NCI-H1930 (cell line): ENCODE measurements at places on chromosomes 12 and 14.

DNA sequence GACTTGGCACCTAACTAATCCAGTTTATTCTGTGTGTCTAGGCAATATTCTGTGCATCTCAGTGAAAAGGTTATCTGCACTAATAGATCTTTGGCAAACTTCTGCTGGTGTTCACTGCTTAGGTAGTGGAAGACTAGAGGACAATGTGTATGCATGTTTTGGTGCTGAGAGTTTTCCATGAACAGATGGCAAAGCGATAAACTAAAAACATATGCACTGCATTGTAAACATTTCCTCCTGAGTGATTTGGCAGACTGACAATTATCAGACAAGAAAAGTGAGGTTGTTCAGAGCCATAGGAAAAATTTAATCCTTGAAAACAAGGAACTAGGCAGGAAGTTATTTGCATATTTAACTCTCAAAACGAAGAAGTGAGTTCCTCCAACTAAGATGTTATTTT, 400.4 kb downstream of the ATP23 start:
- DNase-seq: no peak

DNA sequence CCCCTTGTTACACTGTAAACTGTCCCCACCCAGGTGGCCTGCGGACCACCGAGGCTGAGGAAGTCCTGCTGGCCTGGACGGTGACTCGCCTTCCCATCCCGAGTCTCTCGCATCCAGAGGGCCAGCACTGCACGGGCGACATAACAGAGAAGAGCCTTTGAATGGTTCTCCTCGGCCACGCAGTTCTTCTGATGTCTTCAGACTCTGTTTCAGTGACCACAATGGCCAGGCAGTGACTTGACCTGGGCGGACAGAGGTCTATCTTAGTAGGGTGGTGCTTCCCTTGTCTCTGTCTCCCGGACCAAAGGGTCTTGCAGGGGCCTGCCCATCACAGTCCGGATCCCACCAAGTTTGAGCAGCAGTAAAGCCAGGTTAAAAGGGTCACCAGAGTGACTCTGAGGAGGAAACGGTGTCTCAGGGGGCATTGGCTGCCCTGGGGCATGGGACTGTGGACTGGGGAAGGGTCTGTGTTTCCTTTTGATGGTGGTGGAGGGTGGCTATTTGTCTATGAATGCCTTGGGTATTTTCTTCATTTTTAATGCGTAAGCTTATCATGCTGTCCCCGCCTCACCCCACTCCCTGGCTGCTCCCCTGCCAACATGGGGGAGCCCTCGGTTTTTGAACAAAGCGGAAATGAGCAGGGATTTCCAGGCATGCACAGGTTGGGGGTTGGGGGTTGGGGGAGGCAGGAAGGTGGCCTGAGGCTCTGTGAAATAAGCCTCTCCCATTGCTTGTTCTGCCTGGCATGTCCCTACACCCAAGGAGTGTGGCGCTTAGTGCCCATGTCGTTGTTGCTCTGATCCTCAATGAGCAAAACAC, 10.3 kb downstream of the KRT85 start:
- no peak for DNase-seq

DNA sequence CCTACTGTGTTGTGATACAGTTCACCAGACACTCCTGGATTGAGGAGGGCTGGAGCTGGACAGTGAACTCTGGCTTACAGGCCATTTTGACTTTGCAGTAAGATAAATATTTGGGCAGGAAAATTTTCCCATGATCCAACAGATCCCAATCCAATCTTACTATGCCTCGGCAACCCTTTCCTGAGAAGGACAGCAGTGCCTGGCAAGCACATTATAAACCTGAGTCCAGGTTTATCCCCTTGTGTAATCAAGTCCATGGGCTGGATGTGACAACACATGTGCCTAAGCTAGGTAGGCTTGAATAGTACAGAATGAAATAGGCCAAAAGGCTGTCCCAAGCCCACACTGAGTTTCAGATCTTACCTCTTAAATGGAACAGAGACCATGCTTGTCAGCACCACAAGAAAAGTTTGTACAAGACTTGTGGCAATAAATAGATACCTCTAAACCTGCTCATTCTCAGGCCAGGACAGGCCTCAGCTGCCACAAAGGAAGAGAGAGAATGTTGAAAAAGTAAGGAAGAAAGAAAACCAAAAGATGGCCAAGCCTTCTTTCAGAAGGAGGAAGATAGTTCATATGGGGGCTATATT, 34.9 kb downstream of the CREBL2 start:
- no peak for DNase-seq

- DNase-seq: no peak
Measured at GRCh38 chr12:12115514-12115913, 44.8 kb downstream of the BCL2L14 start.

DNA sequence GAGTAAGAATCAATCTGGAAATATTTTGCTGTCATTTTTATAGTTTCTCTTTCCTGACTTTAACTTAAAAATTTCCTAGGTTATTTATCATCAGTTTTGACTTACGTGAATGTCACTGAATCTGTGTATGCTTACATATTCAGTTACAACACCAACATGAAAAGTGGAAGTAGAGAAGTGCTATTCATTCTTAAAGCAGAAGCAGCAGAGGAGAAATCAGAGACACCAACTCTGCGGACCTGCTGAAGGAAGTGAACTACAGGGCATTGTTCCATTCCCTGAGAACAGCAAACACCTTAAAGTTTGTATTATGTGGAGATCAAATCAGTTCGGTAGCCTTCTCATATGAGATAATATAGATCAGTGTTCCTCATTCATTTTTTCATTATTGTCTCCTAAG, 34.1 kb downstream of the RAD51B start:
- no peak for DNase-seq

- no peak for DNase-seq
Measured at GRCh38 chr14:54816450-54816849, 86.2 kb downstream of the GCH1 start.

DNA sequence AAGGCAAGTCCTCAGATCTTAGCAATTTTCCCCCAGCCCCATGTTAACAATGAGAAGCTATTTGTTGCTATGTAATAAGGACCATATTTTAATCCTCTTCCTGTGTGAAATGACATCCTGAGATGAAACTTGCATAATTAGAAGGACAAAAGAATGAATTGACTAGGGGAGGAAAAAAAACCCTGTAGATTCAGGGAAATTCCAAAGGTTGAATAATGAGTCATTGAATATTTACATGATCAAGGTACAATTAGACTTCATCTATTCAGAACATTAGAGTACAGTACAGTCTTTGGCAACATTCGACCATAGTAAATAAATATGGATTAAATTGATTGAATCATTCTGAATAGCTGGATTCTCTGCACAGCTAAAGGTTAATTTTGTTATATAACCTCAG, 9.4 kb downstream of the MYBPC1 start:
- no peak for DNase-seq

DNA sequence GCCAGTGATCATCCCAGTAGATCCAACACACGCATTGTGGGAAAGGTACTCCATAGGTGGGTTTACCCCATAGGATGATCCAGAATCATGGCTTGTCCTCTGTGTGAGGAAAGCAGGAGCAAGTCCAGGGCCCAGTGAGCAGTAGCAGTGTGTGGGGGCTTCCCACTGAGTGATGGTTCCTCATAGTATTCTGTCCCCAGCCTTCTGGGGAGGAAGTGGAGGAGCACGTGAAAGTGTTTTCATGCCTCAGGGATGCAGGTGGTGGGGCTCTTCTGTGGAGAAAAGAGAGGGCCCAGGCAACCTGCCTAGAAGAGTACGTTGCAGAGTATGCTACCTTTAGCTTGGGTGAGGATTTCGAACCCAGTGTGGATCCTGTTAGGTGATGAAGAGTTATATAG, 56.5 kb downstream of the SUSD6 start:
- DNase-seq: no peak

DNA sequence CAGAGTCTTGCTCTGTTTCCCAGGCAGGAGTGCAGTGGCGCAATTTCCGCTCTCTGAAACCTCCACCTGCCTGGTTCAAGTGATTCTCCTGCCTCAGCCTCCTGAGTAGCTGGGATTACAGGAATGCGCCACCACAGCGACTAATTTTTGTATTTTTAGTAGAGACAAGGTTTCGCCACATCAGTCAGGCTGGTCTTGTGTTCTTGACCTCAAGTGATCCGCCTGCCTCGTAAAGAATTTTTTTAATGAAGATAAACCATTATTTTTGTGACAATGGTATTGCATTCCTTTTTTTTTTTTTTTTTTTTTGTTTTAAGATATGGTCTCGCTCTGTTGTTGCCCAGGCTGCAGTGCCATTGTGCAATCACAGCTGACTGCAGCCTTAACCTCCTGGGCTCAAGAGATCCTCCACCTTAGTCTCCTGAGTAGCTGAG, 25.8 kb downstream of the ACVR1B start:
- no peak for DNase-seq

DNA sequence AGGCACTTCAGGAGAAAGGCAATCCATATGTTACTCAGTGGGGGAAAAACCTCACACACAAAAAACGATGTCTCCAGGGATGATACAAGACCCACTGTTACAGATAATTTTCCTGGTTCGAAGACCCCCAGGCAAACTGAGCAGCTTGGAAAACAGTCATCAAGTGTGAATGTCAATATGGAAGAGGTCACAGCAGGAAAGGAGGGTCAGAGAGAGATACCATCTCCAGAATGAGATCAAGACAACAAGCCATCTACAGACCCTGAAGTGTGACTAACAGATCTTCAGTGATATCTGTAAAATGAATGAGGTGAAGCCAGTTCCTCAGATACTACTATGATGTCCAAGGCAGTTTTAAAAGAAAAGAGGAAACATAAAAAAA, 28.6 kb downstream of the GNS start:
- DNase-seq: no peak

GRCh38 chr14:20696764-20697163, 8.2 kb downstream of the ANG start:
- no peak for DNase-seq

DNA sequence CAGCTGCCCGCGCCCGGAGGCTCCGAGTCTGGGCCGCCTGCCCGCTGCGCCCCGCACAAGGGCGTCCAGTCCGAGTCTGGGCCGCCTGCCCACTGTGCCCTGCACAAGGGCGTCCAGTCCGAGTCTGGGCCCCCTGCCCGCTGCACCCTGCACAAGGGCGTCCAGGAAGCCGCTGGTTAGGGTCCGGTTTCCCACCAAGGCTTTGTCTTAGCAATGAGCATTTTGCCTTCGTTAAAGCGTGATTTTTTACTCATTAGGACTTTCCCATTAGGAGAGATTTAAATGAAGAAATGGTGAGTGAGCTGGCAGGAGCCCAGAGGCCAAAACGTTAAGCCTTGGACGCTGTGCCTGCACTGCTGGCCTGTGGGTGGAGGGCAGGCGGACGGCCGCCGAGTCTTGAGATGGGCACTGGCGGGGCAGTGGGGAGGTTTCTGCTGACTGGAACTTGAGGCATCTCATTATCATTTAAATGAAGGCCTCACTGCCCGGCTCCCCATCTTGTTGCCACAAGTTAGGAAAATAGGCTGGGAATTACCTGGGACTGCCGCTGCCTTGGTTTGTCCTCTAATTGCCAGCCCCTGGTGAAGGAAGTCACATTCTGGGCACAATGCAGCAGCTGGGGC, 36.0 kb downstream of the FBRSL1 start:
- DNase-seq: no peak

DNA sequence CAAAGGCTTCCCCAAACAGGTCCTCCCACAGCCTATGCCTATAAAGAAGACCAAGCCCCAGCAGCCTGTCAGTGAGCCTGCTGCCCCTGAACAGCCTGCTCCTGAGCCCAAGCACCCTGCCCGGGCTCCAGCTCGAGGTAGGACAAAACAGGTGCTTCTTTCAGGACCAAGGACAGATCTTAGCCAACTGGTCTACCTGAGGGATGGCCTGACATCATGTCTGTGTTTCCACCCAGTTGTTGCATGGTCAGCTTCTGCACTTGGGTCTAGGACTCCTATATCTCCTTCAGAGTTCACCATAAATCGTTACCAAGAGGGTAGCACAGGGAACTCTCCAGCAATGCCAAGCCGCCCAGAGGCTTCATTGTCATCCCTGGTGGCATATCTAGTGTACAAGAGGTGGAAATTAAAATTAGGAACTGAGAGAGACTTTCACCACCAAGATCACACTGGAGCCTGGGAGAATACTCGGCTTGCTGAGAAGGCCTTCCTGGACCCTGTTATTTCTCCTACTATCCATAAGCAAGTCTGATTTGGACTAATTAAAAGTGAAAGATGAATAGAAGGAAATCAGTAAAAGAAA, 38.2 kb upstream of the OAS1 start:
- no peak for DNase-seq

- DNase-seq: peak; percentile 37
Measured at GRCh38 chr14:60349663-60350365, 100.8 kb downstream of the PPM1A start.

DNA sequence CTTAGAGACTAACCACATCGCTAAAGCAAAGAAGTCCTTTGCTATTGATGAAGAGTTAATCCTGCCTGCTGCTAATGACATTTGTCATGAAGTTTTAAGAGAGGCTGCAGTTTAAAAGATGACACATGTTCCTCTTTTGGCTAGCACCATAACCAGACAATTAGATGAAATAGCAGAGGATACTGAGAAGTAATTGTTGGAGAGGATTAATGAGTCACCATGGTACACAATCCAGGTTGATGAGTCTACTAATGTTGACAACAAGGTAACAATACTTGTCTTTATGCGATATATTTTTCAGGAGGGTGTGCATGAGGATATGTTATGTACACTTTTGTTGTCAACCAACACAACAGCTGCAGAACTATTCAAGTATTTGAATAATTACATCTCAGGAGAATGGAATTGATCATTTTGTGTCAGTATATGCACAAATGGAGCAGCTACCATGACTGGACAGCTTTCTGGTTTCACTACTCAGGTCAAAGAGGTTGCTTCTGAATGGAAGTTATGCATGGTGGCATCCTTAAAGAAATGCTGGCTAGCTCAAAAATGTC, 56.7 kb downstream of the LRRIQ1 start:
- DNase-seq: no peak

DNA sequence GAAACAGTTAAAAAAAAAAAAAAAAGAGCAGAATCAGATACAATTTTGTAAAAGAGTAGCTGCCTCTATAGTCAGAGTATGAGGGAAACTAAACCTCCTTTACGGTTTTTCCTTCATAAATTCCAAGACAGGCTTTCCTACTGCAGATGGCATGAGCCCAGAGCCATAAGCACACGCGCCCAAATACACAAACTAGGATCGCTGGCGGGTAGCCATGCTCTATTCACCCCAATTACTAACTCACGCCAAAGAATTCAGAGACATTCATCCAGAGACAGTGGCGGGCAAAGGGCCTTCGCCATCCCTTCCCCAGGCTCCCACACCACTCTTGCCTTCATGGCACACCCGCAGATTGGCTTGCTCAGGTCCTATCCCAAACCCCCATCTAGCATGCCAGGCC, 48.2 kb downstream of the MOK start:
- no peak for DNase-seq

GRCh38 chr12:79059557-79059956, 195.0 kb downstream of the SYT1 start:
- no peak for DNase-seq
